ENCODE measurements at places on chromosomes 4 and X.

DNA sequence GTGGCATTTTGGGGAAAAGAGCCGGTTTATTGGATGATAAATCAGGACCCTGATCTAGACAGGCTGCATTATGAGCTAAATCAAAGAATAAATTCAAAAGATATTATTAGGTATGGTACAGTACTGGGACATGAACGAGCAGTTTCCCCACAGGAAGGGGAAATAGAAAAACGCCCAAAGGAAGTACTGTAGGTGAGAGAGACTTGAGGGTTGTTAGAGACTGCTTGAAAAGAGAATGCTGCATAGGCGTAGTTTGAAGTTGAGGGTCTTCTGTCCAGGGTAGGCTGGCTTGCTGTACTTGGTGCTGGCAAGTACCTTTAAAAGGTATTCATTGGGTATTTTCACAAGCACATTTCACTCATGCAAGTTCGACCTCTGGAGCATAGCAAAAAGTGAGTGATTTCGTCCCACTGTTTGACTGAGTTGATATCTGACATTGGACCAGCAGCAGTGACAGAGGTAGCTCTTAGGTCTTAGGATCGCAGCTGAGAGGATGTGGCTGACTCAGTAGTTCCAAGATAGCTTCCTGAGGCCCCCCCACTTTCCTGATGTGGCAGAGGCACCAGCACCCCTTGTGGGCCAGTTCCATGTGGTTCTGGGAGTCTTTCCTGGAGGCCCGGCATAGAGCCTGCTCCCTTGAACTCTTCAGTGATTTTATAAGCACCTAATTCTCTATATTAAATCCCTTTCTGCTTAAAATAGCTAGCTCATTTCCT is 64.3 kb downstream of the TMEM131L start:
- DNase-seq, result no peak

GRCh38 chrX:69177511-69178162 is 12.4 kb upstream of the PJA1 start:
- DNase-seq, result no peak

- DNase-seq, result no peak
Observed at GRCh38 chrX:10016519-10017132, 49.5 kb downstream of the CLDN34 start.

GRCh38 chrX:53290441-53291041 is 9.2 kb upstream of the IQSEC2 start:
- no peak for DNase-seq

- DNase-seq, result no peak
Observed at GRCh38 chr4:162149644-162150043, 14.2 kb downstream of the FSTL5 start.

- DNase-seq, result no peak
Observed at GRCh38 chrX:117998171-117998570, 118.4 kb downstream of the KLHL13 start.

GRCh38 chrX:34873500-34874225 is 68.9 kb upstream of the FAM47B start:
- no peak for DNase-seq

- no peak for DNase-seq
Observed at GRCh38 chr4:83112678-83113428, 1.7 kb downstream of the PLAC8 start.

DNA sequence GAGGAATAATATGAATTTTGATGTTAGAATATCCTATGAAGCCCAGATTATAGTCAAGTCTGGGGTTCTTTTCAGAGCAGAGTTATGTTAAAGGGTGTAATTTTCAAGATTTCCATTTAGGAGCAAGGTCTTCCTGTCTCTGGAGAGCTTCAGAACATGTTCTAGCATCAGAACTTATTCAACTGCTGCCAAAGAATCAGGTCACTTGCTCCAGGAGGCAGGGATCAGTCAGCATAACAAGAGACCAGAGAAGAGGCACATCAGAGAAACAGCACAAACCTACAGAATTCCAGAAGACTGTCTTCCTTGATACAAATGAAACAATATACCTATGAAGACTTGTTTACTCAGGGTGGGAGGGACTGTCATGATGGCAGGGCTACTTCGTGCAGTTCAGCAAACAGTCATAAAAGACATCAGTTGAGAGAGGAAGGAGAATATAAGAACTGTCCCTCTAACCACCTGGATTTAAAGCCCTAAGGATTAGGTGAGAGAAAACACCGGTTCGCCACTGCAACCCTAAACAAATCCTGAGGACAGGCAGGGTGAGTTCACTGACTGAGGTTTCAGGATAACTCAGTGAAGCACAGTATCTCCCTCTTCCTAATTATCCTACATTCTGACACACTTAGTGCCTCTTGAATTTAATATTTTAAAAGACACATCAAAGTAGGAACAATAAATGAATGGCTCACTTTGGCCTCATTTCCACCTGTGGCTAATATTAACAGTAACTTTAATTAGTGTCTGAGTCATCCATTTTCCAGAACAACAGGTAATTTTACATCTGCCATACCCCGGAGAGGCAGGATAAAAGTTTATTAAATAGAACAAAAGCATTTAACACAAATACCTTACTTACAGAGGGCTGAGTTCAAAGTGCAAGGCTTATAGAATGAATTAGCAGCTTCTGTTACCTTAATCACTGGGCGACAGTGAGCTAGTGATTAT is 93.0 kb downstream of the HDAC8 start:
- DNase-seq, result no peak

GRCh38 chrX:2410279-2411020 is 90.3 kb downstream of the DHRSX start:
- no peak for DNase-seq

- peak; percentile 25 for DNase-seq
Observed at GRCh38 chr4:129092631-129093190, 628 bp downstream of the SCLT1 start.

- no peak for DNase-seq
Observed at GRCh38 chr4:159950707-159951106, 847.8 kb downstream of the RAPGEF2 start.

GRCh38 chrX:53494436-53494835 is 60.3 kb upstream of the HSD17B10 start:
- DNase-seq, result no peak

GRCh38 chrX:42954880-42955279 is 176.9 kb upstream of the PPP1R2C start:
- no peak for DNase-seq

DNA sequence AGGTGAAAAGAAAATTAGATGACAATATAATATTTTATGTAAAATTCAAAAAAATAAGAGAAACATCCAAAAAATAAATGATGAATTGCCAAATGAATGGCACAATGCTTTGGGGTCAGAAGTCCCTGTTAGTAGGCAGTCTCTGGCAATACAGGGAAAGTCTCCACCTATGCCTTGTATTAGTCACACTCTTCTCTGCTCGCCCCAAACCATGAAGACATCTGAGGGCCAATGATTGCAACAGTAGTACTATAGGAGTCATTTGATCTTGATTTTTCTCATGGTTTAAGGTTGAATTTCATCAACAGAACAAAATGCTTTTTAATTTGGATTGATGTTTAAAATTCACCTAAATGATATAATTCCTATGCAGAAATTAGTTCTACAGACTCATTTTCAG is 3.9 kb upstream of the PRSS12 start:
- no peak for DNase-seq

- no peak for DNase-seq
Observed at GRCh38 chrX:11341274-11342201, 48.3 kb downstream of the AMELX start.

DNA sequence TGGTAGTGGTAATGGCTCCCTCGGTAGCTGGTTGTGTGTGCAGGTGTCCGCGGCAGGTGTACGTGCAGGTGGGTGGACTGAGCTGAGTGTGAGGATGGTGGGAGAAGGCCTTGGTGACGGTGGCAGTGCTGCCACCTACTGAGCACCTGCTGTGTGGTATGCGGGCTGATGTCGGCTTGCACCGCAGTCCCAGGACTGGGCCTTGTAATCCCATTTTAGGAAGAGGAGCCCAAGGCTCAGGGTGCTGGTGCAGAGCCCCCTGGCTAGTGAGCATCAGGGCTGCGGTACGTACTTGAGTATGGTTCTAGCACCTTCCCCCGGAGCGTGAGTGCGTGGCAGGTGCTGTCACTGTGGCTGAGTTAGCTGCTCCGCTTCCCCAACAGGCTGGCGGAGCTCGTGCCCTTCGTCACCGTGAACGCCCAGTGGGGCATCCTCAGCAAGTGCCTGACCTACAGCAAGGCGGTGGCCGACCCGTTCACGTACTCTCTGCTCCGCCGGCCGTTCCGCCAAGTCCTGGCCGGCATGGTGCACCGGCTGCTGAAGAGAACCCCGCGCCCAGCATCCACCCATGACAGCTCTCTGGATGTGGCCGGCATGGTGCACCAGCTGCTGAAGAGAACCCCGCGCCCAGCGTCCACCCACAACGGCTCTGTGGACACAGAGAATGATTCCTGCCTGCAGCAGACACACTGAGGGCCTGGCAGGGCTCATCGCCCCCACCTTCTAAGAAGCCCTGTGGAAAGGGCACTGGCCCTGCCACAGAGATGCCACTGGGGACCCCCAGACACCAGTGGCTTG is 5.7 kb upstream of the CPZ start:
- DNase-seq, result no peak

DNA sequence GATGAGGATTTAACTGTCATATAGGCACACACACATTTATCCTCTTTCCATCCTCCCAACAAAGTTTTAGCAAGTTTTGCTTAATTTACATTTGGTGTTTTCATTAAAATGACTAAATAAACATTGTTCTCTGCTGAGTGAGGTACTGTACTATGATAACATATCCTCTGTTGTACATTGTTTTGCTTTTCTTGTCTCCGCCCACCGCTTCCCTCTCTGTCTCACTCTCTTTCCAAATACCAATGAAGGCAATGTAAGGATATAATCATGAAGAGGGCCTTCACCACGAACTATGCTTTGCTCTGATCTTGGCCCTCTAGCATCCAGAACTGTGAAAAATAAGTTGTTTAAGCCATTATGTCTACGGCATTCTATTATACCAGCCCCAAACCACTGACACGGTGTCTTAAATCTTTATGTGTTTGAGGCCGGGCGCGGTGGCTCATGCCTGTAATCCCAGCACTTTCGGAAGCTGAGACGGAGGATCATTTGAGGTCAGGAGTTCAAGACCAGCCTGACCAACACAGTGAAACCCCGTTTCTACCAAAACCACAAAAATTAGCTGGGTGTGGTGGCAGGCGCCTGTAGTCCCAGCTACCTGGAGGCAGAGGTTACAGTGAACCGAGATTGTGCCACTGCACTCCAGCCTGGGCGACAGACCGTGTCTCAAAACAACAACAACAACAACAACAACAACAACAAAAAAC is 65.3 kb downstream of the HPRT1 start:
- DNase-seq, result no peak

DNA sequence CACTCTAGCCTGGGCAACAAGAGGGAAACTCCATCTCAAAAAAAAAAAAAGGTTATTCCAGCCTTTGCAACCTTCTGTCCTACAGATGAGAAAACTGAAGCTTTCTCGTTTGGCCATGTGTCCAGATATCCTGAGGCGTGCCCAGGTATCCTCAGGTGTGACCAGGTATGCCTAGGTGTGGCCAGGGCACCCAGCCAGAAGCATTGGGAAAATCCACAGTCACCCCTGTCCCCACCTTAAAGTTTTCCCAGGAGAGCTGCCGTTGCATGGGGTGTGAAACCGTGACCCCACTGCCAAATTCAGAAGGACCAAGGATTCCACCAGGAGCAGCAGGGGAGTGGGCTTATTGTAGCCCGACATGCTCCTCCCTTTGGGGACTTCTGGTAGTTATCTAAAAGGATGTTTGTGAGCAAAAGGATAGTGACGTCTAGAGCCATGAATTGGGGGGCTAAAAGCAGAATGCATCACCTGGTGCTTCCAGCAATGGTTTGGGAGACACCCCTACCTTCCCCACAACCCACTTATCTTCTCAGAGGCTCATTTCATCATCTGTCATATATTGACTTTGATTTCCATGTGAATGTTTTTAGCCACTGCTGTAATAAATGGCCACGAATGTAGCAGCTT is 4.0 kb upstream of the DHRSX start:
- DNase-seq, result no peak

DNA sequence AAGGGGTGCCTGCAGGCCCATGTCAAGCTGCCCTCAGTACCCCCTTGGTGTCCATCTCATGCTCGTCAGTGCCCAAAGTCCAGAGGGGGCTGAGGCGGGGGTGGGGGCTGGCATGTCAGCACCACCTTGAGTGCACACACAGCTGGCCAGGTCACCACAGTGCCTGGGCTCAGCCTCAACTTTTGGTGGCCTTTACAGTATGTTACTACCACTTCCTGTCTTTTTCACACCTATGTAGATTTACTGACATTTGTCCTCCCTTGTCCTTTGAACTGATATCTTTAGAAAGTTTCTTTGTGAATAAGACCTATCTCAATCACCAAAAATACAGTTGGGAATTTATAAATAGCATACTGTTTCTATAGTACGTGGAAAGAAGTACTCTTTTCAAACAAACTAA is 58.7 kb upstream of the NPNT start:
- no peak for DNase-seq

DNA sequence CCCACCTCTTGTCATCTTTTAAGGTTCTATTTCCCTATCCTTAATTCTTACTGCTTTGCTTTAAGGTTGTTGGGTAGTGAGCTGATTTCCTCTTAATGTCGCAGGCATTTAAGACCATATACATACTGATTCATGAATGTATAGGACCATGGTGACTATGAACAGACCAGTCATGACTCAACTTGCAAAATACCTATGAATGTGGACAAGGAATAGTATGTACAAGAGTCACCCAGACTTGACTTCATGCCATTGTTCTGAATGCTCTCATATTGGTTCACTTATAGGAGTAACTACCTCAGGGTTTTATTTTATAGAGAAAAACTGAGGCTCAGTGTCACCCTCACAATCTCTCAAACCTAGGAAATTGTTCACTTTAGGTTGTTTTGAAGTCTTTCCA is 44.3 kb downstream of the CCNG2 start:
- no peak for DNase-seq

Measured in D341Med (cell line).